ENCODE measurements at places on chromosomes 1 and 21.
A peak's percentile ranks its signal among the peaks of the same experiment; 100 is the strongest.

- DNase-seq: no peak
These were observed 200.0 kb downstream of the KCNK2 start for GRCh38 chr1:215282557-215282956.

DNA sequence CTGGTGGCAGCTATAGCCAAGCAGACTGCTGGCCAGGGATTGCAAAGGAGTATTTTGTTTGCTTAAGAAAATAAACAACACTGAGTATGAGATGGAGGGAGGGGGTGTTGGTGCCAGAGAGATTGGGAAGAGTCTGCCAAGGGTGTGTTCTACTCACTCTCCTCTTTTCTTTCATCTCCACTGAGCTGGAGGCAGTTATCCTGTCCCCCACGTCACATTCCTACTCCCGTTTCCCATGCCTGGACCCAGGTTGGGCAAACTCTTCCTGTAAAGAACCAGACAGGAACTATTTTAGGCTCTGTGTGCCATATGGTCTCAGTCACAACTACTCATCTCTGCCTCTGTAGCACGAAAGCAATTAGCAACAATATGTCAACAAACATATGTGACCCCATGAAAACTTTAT, 1.4 kb upstream of the IL24 start:
- no peak for DNase-seq

GRCh38 chr1:85494904-85495266, 29.9 kb upstream of the DDAH1 start:
- no peak for DNase-seq

DNA sequence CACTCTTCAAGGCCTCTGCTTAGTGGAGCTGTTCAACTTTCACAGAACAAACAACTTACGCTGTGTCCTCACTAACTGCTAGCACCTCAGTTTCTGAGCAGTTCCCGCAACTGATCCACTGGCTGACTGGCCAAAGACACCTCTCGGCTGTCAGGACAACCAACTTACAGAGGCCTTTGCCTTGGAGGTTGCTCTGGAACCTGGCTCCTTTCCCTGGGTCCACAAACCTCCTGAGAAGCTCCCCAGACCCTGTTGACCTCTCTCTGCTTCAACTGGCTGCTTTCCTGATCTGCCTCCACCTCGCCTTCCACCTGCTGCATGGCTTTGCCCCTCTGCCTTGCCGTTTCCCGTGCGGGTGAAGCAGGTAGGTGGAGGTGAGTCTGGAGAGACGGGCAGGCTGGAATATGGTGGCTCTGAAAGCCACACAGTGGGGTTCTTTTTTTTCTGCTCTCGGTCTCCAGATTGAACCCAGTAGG, 13.0 kb downstream of the BTBD19 start:
- no peak for DNase-seq

DNA sequence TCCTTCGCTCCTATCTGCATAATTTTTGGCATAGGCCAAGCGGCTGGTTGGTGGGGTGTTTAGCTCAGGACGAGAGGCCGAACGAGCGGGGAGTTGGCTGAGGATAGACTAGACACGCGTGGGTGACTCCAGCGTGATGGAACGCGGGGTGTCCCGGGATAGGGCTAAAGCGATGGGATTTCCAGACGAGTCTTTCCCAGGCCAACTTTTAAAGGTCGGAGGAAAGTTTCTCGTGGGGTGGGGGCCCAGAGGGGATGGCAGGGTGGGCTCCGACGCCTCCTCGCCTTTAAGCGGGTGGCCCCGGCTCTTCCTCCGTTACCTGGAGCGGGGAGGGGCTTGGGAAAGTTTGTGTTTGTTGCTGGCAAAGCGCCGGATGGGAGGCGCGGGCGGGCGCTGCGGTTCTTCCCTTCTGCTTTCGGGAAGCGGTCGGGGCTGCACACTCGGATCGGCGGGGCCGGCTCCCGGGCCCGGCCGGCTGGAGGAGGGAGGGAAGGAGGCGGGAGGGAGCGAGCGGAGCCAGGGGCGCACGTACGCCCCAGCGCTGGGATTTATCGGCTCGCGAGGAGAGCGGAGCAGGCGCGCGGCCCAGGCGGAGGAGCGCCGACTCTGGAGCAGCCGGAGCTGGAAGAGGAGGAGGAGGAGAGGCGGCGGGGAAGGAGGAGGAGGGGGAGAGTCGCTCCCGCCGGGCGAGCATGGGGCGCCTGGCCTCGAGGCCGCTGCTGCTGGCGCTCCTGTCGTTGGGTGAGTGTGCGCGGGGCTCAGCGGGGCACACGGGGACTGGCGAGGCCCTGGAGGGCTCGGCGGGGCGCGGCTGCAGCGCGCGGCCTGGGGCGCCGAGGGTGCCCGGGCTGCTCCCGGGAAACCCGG, at the start of gene PTGFRN:
TSS of gene PTGFRN (plus strand) at position 405 of the 867 bp plus-strand sequence. CDS start at position 693, 288 bp downstream.
- peak; percentile 29 for DNase-seq

GRCh38 chr21:44681861-44682579, at the start of gene KRTAP12-1:
Gene KRTAP12-1, minus strand, starts transcription at chr21:44682163. Its CDS starts 40 bp downstream, at chr21:44682123.
- no peak for DNase-seq

GRCh38 chr1:75937034-75937433, 4.8 kb upstream of the ASB17 start:
- no peak for DNase-seq

- no peak for DNase-seq
These were observed 3.5 kb downstream of the MYCL start for GRCh38 chr1:39898191-39898590.

DNA sequence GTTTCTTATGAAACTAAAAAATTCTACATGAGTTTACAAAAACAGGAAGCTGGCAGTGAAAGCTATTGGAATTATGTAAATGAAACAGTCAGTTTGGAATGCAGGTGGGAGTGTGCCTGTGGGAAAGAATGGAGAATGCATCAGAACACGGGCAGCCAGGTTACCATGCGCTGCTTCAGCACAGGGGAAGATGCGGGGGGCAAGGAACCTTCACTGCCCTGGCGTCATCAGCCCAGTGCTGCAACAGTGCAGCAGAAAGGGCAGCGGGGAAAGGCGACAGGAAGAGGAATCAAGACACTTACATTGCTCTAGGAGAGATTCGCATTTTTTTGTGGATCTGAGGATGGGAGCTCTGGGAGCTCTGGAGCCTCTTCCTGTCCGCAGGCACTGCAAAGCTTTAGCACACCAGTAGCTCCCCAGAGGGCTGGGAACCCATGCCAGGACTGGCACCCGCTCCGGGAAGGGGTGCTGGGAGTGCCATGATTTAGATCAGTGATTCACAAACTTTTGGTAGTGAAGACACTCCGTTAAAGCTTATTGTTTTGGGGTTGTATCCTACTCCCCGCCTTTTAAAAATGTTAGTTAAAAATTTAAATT, 64.1 kb upstream of the WDR26 start:
- DNase-seq: no peak

DNA sequence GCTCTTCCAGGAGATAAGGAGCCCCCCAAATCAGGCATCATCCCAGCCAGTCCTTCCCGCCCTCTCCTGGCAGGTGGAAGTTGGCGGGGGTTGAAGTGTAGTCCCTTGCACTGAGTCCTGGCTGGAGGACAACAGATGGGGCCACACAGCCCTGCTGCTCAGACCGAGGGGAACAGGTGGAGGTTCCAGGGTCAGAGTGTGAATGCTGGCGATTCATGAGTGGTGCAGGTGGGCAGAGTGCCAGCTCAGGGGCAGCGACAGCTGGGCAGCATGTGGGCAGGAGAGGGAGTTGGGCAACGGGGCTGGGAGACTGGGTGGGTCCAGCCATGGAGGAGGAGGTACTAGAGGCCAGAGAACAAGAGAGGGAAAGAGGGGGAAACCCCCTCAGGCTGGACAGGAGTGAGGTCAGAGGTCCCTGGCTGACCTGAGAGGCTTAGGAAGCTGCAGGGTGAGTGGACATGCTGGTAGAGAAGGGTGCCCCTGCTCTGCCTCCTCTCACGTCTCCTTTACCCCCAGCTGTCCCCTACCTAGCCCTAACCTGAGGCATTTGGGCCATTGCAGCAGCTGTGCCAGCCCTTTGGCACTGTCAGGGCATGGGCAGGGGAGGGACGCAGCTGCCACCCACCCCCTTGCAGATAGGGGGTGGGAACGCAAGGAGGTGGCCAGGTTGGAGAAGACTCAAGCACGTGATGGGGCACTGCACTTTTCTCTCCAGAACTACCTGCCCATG, 11.3 kb upstream of the ADORA1 start:
- no peak for DNase-seq

DNA sequence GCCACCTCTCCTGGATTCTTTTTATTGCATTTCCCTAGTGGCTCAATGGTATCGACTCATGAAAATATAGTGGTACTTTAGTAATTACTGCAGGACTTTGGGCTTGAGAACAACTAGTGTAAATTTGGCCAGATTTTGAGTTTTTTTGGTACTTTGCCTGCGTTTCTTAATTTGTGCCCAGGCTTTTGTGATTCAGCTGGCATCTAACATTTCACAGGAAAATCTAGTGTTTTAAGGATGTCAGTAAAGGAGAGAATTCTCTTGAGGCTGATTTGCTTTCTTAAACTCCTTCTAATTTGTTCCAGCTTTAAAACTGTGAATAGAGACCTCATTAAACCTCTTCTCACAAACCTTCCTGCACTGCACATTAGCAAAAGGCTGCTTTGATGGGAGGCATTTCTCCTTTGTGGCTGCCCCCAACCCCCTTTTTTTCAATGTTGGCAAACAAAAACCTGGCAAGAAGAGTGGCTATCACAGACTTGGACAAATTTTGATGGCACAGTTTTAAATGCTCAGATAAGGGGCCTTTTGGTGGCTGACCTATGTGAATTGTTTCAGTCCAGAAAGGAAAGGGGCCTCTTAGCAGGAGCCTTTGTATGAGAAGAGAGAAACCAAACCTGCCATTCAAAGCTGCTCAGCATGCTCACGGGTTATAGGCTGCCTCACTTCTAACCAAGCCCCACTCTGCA, 113.4 kb upstream of the RAVER2 start:
- no peak for DNase-seq

GRCh38 chr1:189351960-189352359, 1125.7 kb downstream of the BRINP3 start:
- no peak for DNase-seq

DNA sequence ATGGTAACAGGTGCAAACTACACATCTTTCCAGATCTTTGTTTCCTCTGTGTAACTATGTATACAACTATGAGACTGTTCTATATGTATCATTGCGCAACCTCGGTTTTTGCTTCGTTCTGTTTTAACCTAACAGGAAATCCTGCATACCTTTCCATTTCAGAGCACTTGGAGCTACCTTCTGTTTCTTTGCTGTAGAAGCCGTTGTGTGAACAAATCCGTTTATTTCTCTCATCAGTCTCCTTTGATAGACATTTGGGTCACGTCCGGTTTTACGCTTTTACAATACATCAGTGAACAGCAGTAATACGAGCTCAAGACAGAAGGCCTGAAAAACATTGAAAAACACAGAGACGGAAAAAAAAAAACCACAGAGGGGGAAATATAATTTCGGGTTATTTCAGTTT, 10.5 kb downstream of the ATP5IF1 start:
- peak; percentile 52 for DNase-seq
